Heart left ventricle (tissue), 16 donors: ENCODE measurements at places on chromosomes 12 and 14.

- no peak for DNase-seq
These were observed 52.2 kb downstream of the ST8SIA1 start for GRCh38 chr12:22282283-22282682.

DNA sequence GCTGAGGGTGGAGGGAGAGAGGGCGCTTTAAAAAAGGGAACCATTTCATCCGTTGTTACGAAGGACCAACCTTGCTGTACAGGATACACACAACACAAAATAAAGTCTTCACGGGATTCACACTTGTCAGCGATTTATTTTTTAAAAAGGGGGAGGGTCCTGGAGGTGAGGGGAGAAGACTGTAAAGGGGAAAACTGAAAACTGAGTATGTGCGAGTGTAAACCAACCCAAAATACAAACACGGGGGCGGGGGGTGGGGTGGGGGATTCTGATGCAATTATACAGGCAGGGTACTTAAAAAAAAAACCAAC lies 499 bp upstream of the PRKAG1 start:
- no peak for DNase-seq

DNA sequence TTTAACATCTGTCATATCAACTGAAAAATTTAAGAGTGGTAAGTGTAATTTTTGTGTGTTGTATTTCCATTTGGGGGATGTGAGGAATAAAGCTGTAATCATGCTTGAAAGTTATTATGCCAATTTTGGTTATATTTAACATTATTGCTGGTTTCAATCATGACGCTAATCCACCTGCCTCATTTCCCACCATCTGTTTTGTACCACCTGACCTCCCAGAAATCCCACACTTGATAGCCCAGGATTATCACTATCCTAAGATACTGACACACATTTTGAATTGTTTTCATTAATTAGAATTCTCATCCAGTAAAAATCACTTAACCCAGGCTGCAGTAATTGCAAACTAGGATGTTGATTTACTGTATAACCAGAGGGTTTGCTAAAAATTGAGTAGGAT lies 1119.8 kb downstream of the AACS start:
- no peak for DNase-seq

GRCh38 chr12:105616971-105617540 lies 286.6 kb downstream of the C12orf75 start:
- no peak for DNase-seq

DNA sequence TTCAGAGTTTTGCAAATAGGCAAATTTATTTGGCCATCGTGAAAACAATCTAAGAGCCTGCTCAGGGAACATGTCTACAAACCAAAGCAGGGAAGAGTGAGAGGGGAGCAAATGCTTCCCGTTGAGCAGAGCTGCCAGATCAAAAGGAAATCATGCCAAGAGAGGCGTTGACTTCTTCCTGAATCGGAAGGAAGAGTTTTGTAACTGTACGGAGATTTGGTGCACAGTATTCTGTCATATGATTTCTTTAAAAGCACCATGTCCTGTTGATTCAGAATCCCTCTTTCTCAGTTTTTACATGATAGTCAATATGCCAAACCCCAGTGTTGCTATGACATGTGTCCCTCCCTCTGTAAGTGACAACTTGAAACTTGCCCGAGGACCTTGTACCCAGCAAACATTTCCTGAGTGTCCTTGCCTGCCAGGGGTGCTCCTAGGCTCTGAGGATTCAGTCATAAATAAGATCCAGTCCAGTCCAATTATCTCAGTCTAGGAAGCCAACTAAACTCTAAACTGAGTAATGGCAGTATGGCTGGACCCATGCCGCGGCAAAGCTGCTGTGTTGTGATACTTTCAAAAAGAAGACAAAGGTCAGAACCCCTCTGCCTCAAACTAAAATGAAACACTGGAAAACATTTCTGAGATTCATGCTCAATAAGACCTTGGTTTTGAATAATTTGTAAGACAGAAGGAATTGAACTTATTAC lies 300.1 kb upstream of the FKBP4 start:
- DNase-seq = peak; percentile 71

DNA sequence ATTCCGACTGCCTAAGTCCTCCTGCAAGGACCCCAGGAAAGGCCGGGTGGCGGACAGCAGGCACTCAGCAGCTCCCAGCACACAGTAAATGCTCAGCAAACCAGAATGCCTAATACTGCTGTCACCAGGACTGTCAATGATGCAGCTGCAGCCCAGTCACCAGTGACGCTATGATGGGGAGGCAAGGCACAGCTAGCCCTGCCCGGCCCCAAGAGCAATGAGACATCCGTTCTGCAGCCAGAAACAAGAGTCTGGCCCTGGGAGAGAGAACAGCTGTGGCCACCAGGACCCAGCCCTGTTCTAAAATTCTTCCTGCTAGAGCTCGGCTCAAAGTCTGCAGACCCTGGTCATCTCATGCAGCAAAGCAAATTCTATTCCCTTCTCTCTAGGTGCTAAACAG lies 69.8 kb downstream of the NCOR2 start:
- DNase-seq = peak; percentile 85

DNA sequence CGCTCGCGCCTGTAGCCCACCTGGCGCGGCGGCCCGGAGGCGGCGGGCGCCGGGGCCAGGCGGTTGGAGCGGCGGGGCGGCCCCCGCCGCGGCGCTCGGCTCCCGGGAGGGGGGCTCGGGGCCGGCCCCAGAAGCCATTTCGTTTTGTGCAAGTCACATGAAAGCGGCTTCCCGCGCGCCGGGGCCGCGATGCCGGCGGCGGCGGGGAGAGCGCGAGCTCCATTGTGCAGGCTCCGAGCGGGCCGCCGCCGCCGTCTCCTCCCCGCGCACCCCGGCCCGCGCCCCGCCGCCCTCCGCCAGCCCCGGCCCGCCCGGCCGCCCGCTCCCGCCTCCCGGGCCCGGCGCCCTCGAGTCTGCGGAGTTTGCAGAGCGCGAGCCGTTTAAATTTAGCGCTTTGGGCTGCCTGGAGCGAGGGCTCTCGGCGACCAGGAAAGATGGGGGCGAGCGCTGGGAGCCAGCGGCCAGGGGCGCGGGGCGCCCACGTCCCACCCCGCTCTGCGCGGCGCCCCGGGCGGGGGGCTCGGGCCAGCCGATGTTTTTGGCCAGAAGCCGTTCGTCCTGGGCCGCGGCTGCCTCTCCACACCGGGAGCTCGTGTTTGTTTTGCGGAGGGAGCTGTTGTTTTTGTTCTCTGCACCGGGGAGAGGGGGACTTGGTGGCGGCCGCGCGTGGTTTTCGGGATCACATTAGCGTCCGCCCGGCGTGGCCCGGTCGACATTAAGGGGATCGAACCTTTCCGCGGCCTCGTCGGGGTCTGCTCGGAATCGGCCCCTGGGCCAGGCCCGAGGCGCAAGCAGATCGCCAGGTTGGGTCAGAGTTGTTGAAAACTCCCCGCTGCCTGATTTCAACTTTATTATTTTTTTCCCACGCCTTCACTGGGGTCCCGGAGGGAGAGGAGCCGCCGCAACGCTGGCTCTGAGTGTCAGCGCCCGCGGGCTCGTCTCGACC lies 982 bp downstream of the BCL7A start:
- no peak for DNase-seq

DNA sequence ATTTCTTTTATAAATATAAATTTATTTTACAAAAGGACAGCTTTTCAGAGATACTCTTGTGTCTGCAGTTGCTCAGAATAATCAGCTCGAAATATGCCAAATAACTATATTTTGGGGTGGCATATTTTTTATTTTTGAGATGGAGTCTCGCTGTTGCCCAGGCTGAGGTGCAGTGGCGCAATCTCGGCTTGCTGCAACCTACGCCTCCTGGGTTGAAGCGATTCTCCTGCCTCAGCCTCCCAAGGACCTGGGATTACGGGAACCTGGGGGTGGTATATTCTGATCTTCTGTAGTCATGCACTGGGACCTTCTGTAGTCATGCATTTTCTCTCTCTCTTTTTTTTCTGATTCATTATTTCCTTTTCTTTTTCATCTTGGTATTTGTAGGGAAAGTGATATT lies 135.0 kb upstream of the AMIGO2 start:
- DNase-seq = no peak

DNA sequence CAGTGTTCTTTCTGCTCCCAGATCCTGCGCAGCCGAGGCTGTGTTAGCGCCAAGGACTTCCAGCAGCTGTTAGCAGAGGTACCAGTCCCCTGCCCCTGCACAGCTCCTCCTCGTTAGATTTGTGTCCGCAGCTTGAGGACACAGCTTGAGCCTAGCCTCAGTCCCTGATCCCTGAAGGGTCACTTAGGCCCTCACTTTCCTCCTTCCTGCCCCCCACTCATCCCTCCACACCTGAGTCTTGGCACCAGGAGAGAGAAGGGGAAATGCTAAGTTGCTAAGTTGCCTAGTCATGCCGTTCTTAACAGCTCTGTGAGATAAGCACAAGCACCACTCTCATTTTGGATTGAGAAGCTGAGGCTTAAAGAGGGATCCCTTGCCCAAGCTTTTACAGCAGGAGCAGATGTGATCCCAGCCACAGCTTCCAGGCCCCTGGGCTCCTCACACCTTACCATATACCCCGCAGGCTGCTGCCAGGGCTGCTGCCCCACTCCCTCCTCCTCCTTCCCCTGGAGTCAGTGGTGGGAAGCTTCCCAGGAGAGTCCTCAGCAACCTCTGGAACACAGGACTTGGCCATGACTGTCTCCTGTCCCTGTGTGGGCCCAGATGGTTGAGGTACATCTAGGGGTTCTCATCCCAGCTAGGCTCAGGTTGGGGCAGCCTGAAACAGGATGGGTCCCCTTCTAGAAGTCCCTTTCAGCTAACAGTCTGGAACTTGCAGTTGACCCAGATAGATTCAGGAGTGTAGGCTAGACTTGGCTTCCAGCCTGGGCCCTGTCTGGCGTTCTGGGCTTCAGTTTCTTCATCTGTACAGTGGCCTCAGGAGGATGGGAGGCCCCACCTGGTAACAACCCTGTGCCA lies 975 bp downstream of the OGFOD2 start:
- DNase-seq = peak; percentile 7

DNA sequence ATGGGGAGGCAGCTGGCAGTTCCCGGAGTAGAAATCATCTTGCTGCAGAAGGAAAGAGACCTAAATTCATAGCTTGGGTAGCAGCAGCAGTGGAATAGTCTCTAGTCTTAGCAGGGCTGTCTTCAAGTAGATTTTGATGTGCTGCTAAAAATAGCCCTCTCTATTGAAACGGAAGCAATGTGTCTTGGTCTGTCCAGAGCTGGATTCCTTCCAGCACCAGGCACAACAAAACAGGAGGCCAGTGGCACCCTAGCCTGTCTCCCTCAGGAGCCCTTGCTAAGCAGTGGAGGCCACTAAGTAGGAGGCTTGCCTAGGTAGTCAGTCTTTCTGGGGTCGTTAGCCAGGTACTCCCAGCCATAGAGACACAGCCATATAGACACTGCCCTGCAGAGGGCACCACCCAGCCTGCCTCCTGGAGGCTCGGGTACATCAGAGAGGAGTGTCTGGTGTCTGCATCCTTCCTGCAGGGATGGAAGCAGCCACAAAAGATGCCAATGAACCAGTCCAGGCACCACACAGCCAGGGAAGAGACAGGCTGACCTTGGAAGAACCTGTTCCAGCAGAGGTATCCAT lies 97.5 kb downstream of the CRACR2A start:
- no peak for DNase-seq

DNA sequence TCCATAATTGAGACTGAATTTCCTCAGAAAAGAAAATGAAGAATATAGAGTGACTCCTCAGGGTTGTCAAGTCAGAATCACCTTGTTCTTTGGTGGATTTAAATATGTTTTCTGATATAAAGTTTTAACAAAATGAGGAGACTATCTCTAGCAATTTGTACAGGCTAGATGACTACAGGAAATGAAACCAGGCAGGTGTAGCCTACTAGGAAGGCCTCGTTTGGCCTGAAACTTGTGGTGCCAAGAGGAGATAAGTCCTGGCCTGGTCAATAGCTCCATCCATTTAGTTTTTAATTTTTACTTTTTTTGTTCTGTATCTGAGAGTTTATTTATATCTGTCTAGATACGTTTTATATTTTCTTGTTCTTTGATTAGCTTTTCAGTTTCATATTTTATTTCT lies 41.5 kb downstream of the SNAPC1 start:
- no peak for DNase-seq

GRCh38 chr12:106522708-106523107 lies 60.1 kb upstream of the RFX4 start:
- no peak for DNase-seq

DNA sequence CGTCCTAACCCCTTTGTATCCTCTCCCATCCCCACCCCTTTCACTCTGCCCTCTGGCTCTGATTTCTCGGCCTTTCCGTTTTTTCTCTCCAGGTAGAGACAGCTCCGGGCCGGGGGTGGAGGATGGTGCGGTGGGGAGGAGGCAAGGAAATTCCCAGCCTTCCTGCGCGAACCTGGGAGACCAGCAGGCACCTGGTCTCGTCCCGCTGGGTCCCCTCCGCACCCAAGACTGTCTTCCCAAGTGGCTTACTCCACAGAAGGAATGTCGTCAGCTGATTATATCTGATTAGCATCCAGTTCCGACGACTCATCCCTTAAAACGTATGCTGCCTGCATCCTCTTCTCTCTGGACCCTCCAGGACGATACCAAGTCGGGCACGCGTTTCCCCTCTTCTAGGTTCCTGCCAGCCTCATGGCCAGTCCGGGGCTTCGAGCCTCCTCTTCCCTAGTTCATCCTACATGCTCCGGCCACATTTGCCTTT lies 42.2 kb upstream of the CAPRIN2 start:
- DNase-seq = no peak

GRCh38 chr12:3416159-3416558 lies 74.8 kb upstream of the PRMT8 start:
- DNase-seq = no peak

DNA sequence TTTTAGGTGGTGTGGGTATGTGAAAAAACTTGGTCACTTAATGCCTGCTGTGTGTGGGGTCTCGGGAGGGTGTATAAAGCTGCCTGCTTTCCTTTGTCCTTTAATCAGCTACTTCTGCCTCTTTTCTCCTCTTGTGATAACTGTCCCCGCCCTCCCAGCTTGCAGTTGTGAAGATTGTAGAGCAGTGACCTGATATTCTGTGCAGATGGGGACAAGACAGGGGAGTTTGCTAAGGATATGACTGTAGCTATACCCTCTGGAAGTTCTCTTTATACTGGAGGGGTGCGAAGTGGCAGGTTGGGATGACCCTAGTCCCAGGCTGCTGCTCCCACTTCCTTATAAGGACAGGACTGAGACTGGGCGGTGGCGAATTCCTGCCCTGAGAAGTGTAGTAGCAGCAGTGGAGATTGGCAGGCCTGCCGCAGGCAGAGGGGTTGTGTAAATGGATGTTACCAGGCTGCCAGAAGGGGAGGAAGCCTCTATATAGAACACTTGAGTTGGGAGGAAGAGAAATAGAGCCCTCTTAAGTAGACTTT lies 835 bp downstream of the MYL6 start:
- DNase-seq = peak; percentile 86

GRCh38 chr12:122958198-122958888 lies 7.9 kb downstream of the ABCB9 start:
- no peak for DNase-seq

GRCh38 chr12:55631056-55631455 lies 5.6 kb upstream of the OR10P1 start:
- no peak for DNase-seq

- DNase-seq = no peak
These were observed 77.7 kb downstream of the SLC15A4 start for GRCh38 chr12:128745772-128746689.

GRCh38 chr14:98913967-98914650 lies 357.9 kb downstream of the BCL11B start:
- no peak for DNase-seq

- DNase-seq = peak; percentile 75
These were observed 386.8 kb downstream of the BCAT1 start for GRCh38 chr12:24561882-24562770.

- no peak for DNase-seq
These were observed 14.5 kb upstream of the KRT83 start for GRCh38 chr12:52335598-52336262.
